GM12878 (cell line): ENCODE measurements at places on chromosomes 1 and 21. TPM values are rescaled to one million over a fixed set of nuclear protein-coding genes. Genes with fewer than 3 reads are reported as not detected.
A peak's percentile ranks its signal among the peaks of the same experiment; 100 is the strongest.

- no peaks in the 10 kb centered on the region for H3K36me3 ChIP-seq
- H3K27ac ChIP-seq, result no peak overlapping the region
- no peak for DNase-seq
- no peaks in the 10 kb centered on the region for H3K27me3 ChIP-seq
- H3K4me1 ChIP-seq, result no peaks in the 10 kb centered on the region
Measured at GRCh38 chr1:95554408-95554807, 320.4 kb downstream of the RWDD3 start.

DNA sequence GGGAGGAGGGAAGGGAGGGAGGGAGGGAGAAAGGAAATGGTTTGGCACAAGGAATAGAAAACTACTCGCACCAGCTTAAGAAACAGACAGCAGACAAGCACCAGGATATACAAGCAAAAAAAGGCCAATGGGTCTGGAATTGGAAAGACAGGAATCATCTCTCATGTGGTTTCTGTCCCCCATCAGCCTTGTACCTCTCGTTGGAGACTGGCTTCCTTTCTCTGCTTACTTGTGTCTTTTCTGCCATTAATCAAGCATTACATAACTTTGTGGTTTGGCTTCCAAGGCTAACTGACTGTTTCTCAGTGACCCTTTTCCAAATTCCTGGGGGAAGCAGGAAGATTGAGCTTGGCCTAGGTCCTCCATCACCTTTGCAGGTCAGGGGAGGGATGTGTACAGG lies 11.8 kb upstream of the RALGPS2 start:
- no peaks in the 10 kb centered on the region for H3K36me3 ChIP-seq
- no peak overlapping the region for H3K27ac ChIP-seq
- no peaks in the 10 kb centered on the region for H3K27me3 ChIP-seq
- DNase-seq, result no peak

DNA sequence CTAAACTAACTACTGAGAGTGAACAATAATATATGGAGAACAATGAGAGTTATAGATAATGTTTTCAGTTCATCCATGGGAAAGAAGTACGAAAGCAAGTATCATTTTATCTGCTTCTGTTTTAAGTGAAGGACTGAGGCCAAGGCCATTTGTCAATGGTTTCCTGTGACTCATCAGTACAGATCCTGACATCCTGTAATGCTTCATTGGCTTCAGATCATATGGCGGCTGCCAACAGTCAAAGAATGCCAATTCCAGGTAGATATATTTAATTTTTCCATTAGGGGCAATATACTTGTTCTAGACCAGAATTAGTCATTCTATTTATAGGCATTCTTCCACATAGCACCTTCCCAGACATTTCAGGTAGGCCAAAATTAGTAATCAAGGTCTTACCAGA lies 97.3 kb downstream of the USH2A start:
- H3K4me3 ChIP-seq, result no peak overlapping the region
- no peak for DNase-seq
- no peaks in the 10 kb centered on the region for H3K36me3 ChIP-seq
- H3K4me1 ChIP-seq, result no peaks in the 10 kb centered on the region
- H3K27ac ChIP-seq, result no peak overlapping the region
- no peaks in the 10 kb centered on the region for H3K27me3 ChIP-seq

- H3K4me3 ChIP-seq, result peak overlapping the region; percentile 69
- no peaks in the 10 kb centered on the region for H3K27me3 ChIP-seq
- peaks cover 6% of the 10 kb centered on the region for H3K4me1 ChIP-seq
- peak; percentile 77 for DNase-seq
- H3K36me3 ChIP-seq, result no peaks in the 10 kb centered on the region
Measured at GRCh38 chr1:15603050-15603965, 13.9 kb upstream of the DDI2 start.

GRCh38 chr1:106022312-106022902 lies 1034.1 kb upstream of the PRMT6 start:
- H3K36me3 ChIP-seq, result no peaks in the 10 kb centered on the region
- DNase-seq, result no peak
- H3K4me3 ChIP-seq, result no peak overlapping the region
- H3K27ac ChIP-seq, result no peak overlapping the region
- H3K4me1 ChIP-seq, result no peaks in the 10 kb centered on the region

DNA sequence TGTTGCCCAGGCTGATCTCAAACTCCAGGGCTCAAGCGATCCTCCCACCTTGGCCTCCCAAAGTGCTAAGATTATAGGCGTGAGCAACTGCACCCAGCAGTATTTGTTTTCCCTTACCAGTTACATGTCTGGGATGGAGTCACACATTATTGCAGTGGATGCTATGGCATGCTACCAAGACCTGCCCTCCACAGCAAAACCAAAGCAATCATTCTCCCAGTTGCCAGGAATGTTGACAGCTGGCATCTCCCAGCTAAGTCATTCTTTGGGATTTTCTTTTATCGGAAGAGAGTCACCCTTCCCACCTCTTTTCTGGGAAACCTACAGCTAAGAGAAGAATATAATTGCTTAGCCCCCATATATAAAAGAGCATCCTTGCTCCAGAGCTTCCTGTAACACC lies 49.4 kb upstream of the RGS7 start:
- no peaks in the 10 kb centered on the region; the same call in 1 of the 2 replicates for H3K27me3 ChIP-seq
- H3K4me3 ChIP-seq, result no peak overlapping the region
- DNase-seq, result no peak
- H3K36me3 ChIP-seq, result no peaks in the 10 kb centered on the region
- no peak overlapping the region for H3K27ac ChIP-seq

DNA sequence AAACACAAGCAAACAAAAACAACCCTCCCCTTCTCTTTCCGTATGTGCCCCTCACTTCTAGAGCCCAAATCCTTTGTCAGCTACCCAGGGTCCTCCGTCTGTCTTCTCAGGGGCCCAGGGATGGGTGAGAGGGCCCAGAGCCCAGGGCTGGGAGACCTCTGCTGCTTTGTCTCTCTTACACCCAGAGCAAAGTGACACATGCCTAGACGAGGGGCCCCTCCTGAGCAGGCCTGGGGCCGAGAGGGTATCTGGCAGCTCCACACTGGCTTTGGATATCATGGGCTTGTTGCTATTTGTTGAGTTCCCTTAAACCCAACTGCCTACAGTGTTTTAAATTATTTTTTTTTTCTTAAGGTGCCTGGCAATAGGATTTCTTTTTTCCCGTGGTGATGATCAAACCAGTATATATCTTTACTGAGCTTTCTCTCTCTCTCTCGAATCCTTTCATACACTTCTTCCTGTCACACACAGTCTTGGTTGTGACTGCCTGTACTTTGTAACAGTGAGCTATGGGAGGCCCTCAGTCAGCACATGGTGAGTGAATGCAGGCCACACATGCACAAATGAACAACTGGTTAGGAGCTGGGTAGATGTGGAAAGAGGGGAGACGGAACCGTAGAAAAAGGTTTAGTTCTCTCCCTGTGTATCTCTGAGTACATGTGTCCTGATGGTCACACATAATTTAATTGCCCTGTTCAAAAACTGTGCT lies 14.5 kb downstream of the RASSF5 start:
- no peak for DNase-seq
- no peak overlapping the region for H3K27ac ChIP-seq
- no peaks in the 10 kb centered on the region for H3K27me3 ChIP-seq

DNA sequence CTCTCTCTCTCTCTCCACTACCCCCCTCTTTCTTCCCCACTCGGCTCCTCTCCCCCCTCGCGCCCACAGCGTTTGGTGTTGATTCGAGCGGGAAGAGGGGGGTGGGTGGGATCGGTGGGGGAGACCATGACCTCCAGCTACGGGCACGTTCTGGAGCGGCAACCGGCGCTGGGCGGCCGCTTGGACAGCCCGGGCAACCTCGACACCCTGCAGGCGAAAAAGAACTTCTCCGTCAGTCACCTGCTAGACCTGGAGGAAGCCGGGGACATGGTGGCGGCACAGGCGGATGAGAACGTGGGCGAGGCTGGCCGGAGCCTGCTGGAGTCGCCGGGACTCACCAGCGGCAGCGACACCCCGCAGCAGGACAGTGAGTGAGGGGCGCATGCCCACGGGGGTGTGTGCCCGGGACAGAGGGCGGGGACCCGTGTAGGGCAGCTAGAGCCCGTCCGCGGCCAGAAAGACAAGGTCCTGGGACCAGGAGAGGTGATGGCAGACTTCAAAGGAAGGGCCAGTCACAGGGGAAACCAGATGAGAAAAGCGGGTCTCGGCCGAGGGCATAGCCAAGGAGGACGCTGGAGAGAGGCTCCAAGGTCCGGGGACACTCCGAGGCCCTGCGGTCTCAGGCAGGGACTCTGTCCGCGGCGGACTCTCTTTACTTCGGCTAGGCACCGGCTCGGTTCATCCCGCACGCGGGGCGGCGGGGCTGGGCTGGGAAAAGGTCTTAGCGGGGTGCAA lies at the start of gene PRRX1:
TSS of gene PRRX1 (plus strand) at position 39 of the 735 bp plus-strand sequence. CDS start at position 127, 88 bp downstream.
- H3K27me3 ChIP-seq, result peaks cover 13% of the 10 kb centered on the region
- no peaks in the 10 kb centered on the region for H3K4me1 ChIP-seq
- no peak within 1 kb of the TSS for H3K4me3 ChIP-seq
- DNase-seq, result no peak
- no peak within 1 kb of the TSS for H3K27ac ChIP-seq
- no peaks in the 10 kb centered on the region for H3K36me3 ChIP-seq

GRCh38 chr1:203009185-203009584 lies 2.0 kb downstream of the TMEM183A start:
- H3K36me3 ChIP-seq, result peaks cover 2% of the 10 kb centered on the region
- H3K4me1 ChIP-seq, result peaks cover 5% of the 10 kb centered on the region
- H3K27ac ChIP-seq, result no peak overlapping the region
- H3K27me3 ChIP-seq, result no peaks in the 10 kb centered on the region
- DNase-seq, result no peak
- peak overlapping the region; percentile 32; the same call in 1 of the 2 replicates for H3K4me3 ChIP-seq

- H3K4me1 ChIP-seq, result no peaks in the 10 kb centered on the region
- no peak overlapping the region for H3K27ac ChIP-seq
- no peak for DNase-seq
- H3K36me3 ChIP-seq, result no peaks in the 10 kb centered on the region
Measured at GRCh38 chr1:172537827-172538391, 5.0 kb downstream of the SUCO start.

GRCh38 chr1:200336901-200337391 lies 72.9 kb downstream of the ZNF281 start:
- DNase-seq, result no peak
- H3K4me3 ChIP-seq, result no peak overlapping the region
- H3K4me1 ChIP-seq, result peaks cover 3% of the 10 kb centered on the region; the same call in 1 of the 2 replicates
- no peaks in the 10 kb centered on the region for H3K36me3 ChIP-seq
- H3K27ac ChIP-seq, result no peak overlapping the region

DNA sequence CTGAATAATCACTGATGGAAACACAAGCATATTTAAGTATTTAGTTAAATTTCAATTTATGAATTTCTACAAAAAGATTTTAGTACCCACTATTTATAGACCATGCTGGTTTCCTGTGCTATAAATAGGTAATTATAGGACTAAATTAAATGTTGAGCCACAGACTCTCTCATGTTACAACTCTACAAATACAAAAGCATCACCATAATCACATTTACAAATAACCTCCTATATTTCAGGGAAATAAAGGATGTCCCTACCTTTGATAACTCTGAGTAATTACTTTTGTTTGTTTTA lies 32.6 kb upstream of the CCDC190 start:
- H3K27ac ChIP-seq, result no peak overlapping the region
- H3K4me1 ChIP-seq, result no peaks in the 10 kb centered on the region
- no peaks in the 10 kb centered on the region for H3K27me3 ChIP-seq
- DNase-seq, result no peak
- no peak overlapping the region for H3K4me3 ChIP-seq

DNA sequence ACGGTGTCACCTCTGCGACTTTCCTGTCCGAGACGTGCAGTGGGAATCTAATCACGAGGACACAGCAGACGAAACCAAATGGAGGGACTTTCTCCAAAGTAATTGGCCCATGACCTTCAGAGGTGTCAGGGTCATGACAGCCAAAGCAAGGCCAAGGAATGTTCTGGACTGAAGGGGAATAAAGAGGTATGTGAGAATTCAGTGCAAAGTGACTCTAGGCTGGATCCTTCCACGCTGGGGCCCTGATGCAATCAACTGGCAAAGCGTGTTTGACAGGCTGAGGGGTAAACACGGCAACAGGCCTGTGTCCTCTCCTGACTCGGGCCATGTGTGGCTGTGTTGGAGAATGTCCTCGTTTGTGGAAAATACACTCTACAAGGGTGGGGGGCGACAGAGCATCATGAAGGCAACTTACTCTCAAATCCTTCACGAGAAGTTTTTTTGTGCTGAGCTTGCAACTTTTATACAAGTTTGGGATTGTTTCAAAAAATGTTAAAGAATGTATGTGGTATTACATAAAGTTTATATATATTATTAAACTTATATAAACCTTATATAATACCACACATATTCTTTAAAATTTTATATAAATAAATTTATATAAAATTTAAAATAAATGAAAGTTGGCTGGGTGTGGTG lies 1.7 kb downstream of the CFAP74 start:
- H3K4me1 ChIP-seq, result no peaks in the 10 kb centered on the region
- no peaks in the 10 kb centered on the region; the same call in 1 of the 2 replicates for H3K27me3 ChIP-seq
- no peak overlapping the region for H3K27ac ChIP-seq
- H3K4me3 ChIP-seq, result no peak overlapping the region
- no peaks in the 10 kb centered on the region for H3K36me3 ChIP-seq

DNA sequence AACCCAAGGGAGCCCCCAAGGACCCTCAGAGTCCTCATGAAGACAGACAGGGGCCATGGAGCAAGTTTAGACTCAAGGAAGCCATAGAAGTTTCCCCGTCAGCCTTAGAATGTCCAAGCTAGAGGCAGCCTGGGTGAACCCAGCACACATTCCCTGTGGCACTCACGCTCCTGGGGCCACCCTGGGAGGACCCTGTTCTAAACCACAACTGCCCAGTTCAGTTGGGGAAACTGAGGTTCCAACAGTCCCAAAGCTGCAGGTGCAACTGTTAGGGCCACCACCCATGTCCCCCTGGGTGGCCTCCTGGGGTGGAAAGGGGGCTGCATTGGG lies 9.3 kb downstream of the WNT3A start:
- H3K36me3 ChIP-seq, result no peaks in the 10 kb centered on the region
- H3K27ac ChIP-seq, result no peak overlapping the region

- no peak for DNase-seq
- H3K36me3 ChIP-seq, result no peaks in the 10 kb centered on the region
- H3K27ac ChIP-seq, result no peak overlapping the region
- H3K4me1 ChIP-seq, result no peaks in the 10 kb centered on the region
- no peak overlapping the region for H3K4me3 ChIP-seq
- H3K27me3 ChIP-seq, result no peaks in the 10 kb centered on the region
Measured at GRCh38 chr21:27192281-27192949, 225.5 kb upstream of the ADAMTS5 start.

- no peak overlapping the region for H3K27ac ChIP-seq
- no peak overlapping the region for H3K4me3 ChIP-seq
- DNase-seq, result no peak
- no peaks in the 10 kb centered on the region for H3K27me3 ChIP-seq
- H3K4me1 ChIP-seq, result peaks cover 19% of the 10 kb centered on the region
Measured at GRCh38 chr1:155210314-155211104, 2.0 kb downstream of the MTX1 start.

GCSAML gene
- not detected in 2 replicates for total RNA-seq

HSPB7 gene
- 0.21 TPM in 1 of 2 replicates, not detected in the other for total RNA-seq

OR6N2 gene
- total RNA-seq, result not detected in 2 replicates

RBM11 gene
- total RNA-seq, result 0.31 TPM in 1 of 2 replicates, not detected in the other

SPRR2F gene
- total RNA-seq, result not detected in 2 replicates

SLC6A17 gene
- total RNA-seq, result not detected in 2 replicates

RALGPS2 gene
- 1.8 and 2.7 TPM in 2 replicates for total RNA-seq

YBX1 gene
- total RNA-seq, result 936 and 947 TPM in 2 replicates
